ENCODE measurements at places on chromosomes 4 and X.

GRCh38 chr4:4824232-4824631, 35.2 kb upstream of the MSX1 start:
- no peak for DNase-seq

DNA sequence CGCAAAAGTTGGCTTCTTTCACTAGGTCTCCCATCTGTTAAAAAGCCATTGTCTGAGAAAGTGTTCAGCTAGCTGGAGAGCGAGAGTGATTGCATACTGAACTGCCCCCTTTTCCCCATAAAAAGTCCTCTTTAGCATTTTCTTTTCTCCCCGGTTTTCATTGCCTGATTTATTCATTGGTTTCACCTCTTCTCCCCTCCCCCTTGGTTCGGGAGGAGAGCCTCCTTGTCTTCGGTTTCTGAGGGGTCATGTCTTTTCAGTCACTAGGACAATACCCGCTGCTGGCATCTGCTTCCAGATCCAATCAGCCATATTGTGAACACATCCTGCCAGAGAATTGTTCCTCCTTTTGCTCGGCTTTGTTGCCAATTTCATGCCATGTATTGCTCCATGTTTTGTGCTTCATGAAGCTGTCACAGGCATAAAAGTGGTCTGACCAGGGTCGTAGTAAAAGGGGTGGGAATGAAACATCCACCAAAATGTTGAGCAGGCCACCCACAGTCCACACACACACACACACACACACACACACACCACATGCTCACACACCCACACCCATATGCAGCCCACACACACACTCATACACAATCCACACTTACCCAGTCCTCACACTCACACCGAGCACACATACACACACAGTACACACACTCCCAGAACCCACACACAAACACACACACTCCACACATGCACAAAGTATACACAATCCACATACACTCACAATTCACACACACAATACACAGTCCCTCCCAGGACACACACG, 136.0 kb downstream of the NKX6-1 start:
- DNase-seq: no peak

DNA sequence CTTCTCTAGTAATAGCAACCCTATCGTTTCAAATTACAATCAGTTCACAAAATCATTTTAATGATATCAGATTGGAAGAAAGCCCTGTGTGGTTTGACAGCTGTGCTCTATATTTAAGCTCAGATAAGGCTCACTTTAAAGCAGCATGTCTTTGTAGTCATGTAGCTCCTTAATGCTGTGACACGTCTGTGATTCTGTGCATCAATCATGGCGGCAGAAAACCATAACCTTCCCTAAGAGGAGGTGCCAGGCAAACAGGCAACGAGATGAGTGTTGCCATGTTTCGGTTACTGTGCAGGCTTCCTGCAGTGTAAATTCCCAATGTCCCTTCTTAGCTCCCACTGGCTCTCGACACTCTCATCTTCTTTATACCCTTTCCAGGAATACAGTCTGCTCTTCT, 212.7 kb downstream of the GRID2 start:
- DNase-seq: no peak

DNA sequence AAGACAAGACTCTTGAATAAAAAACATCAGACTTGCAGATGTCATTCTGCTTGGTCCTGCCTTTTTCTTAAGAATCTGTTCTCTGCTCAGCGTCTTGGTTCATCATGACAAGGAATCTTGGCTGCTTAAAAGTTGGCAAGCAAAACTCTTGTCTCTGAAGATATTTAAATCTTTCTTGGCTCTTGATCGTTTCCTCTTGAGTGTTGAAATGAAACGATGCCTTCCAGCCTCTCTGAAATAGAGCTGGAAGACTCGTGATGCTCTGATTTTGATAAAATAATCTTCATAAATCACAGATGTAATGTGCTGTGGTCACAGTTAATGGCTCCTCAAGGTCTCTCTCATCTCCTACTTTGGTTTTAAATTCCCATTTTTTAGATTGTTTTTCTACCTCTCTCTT, 39.9 kb upstream of the TMEM192 start:
- peak; percentile 41 for DNase-seq

DNA sequence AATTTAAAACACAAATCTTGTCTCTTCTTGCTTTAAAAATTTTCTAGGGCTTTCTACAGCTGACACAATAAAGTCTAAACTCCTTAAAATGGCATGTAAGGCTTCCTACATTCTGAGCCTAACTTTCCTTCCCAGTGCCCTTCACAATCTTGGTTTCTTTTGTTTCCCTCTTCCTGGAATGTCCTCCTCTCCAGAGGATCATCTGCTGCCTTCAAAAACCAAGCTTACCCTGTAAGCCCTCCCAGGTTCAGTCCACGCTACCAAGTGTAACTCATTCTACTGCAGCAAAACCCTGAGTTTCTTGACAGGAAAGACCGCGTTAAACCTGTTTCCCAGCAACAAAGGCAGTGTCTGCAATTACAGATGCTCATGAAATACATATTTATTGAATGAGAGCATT, 91.3 kb downstream of the SHISA3 start:
- no peak for DNase-seq

DNA sequence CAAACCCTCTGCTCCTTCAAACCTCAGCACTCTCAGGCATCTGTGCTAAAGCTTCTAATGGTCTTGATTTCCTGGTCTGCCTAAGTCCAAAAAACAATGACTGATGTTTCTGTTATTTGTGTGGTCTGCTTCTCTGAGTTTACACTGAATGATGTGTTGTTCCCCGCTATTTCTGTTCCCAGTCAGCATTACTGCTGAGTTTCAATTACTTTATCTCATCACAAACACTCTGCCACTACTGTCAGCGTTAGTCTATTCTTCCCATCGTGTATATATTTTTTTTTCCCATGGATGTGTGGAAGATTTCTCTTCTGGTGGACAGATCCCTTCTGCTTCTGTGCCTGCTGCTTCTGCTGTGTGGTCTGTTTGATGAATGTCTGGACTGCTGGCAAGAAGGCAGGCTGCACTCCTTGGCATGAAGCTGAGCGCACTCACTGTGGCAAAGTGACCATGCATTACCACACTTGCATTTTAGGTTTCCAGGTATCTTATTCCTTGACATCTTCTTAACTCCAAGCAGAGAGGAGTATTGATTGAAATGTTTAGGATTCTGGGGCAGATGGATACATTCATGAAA, 106.9 kb upstream of the PAQR3 start:
- DNase-seq: no peak

GRCh38 chr4:26279446-26279845, 41.4 kb upstream of the RBPJ start:
- DNase-seq: no peak

GRCh38 chr4:48467442-48467841, 15.7 kb upstream of the SLC10A4 start:
- no peak for DNase-seq
